ENCODE measurements at places on chromosomes 4 and X.

GRCh38 chr4:71006203-71006907 is 12.9 kb downstream of the DCK start:
- DNase-seq = no peak

DNA sequence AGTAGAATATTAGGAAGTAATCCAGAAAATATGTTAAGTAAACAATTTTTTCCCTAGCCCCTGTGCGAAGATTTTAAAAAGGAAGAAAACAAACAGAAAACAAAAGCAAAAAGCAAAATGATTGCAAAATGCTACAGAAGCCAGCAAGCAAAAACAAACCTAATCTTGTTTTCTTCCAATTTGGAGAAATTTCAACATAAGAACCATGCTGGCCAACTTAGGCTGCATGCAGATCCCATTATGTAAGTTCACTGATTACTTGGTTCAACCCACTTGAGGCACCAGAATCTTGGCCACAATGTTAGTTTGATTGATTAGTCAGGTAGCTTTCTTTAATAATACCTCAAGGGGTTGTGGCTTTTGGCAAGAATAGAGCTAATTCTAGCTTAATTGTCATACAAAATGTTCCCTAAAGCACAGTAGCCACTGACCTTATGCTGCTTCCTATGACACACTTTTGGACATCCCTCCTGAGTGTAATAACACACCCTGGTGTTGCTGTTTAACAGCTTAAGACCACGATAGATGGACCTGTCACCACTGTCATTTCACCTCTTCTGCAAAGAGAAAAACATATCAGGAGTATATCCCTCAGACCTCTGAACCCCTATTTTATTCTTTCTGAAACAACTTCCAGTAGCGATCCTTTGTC is 2342.1 kb downstream of the PCDH7 start:
- no peak for DNase-seq

DNA sequence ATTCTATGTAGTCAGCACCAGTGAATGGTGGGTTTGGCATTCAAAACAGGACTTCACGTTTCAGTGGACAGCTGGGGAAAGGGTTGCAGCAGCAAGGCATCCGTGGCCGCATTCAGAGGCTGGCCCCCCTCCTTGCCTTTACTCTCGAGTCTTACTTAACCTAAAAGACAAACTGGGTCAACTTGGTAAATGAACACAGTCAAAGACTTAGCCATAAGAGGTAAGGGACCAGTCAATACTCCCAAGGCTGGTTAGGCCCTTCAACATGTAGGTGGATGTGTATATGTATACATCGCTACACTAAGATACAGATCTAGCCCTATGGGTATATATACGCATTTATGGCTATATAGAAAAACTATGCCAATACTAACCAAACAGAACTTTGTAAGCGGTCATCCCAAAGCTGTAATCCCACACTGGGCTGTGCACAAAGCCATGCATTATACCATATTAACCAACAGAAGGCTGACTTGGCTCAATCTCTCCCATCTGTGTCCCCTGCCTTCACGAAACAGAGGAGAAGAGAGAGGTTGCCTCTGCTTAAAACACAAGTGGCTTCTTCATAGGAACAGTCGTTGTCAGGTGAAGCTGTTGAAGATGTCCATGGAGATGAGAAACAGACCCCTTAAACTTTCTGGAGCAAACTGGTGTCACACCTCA is 61.9 kb downstream of the TSC22D3 start:
- DNase-seq = no peak

DNA sequence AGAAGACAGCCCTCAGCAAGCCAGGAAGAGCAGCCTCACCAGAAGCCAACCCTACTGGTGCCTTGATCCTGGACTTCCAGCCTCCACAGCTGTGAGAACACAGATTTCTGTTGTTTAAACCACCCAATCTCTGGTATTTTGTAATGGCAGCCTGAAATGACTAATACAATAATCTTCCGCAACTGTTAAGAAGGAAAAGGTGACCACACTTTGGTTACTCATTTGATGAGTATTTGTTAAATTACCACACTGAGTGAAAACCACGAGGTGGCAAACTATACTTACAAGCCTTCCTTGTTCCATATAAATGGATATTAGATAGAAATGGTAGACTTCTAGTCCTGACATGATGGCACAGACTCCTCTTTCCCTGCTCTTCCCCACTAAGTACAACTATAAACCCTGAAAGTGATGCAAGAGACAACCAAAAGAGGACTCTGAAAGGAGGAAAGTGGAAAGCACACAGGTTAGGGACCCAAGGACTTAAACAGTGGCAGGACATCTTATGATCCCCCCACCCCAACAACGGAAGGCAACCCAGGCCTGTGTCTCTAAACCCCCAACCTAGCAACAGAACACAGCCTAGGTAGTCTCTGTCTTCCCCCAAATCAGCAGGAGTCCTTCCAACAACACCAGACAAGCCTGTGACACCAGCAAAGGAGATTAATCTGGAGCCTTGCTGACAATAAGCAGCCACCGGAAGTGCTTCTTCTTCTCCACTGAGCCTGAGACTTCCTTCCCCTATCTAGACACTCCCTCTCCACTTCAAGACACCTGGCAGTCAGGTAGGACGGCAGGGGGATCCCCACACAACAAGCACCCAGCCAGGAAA is 12.3 kb downstream of the ZNF182 start:
- no peak for DNase-seq

- DNase-seq = no peak
Observed at GRCh38 chrX:48721916-48722315, 25.4 kb downstream of the SUV39H1 start.

DNA sequence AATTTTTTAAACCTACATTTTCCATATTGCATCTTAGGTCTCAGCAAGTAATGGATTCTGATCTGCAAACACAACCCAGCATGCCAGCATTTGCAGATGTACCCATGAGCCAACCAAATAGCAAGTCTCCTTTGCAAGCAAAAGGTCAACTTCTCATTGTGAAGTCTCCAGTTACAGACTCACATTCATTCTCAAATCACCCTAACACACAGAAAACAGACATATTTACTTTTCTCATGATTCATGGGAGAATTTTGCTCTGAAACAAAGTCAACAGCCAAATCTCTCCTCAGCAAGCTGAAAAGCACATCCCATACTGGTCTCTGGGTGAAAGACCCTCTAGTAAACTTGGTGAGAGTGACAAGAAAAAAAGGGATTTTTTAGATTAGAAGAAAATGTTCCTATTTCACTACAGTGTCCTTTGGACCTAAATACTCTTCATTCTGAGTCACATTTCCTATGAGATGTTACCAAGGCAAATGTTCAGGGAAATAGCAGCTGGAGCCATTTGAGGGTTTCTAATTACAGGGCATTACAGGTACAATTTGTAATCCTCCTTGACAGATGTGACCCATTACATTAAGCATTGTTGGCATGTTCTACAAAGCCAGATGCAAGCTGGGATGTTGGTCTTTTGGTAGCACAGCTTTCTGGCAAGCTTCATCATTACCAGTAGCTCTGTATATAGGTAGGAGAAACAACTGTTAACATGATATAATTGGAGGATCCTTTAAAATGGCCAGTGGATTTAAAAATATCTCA is 383.3 kb downstream of the SMARCA1 start:
- no peak for DNase-seq

DNA sequence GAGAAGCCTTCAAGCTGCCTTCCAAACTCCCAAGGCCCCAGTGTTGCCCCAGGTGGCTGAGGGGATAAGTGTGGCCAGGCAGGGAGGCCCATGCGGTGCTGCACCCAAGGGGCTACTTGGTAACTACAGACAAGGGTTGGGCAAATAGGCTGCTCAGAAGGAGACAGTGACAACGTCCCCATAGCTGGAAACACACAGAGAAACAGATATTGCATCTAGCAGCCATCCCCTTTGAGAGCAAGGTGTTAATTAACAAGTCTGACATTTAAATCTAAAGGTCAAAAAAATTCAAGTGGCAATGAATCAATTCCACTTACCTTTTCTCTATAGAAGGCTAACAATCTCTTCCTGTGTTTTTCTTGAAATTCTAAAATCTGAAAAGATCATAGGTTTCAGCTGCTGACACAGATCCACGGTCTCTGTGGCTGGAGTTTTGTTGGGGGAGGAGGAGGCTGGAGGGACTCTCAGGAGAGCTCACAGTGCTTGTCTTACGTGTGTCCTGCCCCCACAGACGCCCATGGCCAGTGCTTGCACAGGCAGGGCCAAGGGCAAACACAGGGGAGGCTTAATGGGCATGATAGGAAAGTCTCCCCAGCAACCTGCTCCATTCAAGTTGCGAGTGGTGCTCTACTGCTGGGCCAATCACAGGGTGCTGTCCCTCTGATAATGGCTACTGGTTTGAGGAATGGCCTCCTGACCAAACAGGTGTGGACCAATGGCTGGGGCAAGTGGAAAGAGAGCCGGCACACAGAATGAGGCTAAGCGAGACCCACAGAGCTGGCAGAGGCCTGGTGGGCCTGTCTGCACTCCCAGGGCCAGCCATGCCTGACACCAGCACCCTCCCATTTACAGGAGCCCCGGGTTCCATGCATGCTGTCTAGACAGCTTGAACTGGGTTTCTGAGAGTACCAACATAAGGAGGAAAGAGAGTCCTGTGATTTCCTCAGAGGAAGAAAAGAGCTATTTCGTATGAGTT is 22.6 kb downstream of the RNF212 start:
- DNase-seq = no peak

GRCh38 chrX:11555759-11556158 is 110.0 kb downstream of the ARHGAP6 start:
- no peak for DNase-seq

GRCh38 chr4:156765277-156765676 is 206.3 kb downstream of the PDGFC start:
- no peak for DNase-seq

DNA sequence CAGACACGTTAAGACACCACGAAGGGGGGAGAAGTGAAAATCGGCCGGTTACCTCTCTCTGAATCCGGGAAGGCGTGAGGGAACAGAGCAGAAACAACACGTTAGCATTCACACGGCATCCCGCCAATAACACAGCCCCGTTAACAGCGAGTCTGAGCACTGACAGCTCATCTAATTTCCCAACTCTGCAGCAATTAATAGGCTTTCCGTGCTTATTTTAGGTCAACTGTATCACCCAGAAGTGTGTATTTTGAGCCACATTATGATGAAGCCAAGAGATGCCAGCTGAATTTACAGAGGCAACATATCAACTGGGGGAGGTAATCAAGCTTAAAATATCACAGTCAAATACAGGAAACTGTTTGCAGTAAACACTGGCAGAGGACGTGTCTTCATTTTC is 92.6 kb downstream of the NSUN7 start:
- DNase-seq = no peak

GRCh38 chrX:39830414-39830813 is 267.3 kb downstream of the BCOR start:
- DNase-seq = no peak

- no peak for DNase-seq
Observed at GRCh38 chr4:96390404-96390803, 550.5 kb downstream of the PDHA2 start.

GRCh38 chr4:14345356-14345775 is 656.9 kb upstream of the CPEB2 start:
- DNase-seq = no peak

DNA sequence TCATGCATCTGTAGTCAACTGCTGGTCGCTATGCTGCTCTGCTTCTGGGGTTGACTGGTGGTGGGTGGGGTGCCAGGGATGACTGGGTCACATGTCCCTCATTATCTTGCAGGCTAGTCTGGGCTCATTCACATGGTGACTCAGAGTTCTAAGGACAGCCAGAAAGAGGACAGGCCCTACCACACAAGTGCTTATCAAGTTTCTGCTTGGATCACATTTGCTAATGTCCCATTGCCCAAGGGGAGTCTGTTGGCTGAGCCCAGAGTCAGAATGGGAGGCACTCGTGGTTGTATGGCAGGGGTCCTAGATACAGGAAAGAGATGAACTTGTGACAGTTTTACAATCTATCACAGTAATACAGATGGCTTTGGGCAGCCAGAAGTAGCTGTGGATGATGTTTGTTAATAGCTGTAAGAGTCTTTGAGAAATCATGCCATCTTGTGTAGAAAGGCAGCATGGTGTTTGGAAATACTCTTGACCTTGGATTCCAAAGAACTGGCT is 221.3 kb downstream of the GPAT3 start:
- no peak for DNase-seq

DNA sequence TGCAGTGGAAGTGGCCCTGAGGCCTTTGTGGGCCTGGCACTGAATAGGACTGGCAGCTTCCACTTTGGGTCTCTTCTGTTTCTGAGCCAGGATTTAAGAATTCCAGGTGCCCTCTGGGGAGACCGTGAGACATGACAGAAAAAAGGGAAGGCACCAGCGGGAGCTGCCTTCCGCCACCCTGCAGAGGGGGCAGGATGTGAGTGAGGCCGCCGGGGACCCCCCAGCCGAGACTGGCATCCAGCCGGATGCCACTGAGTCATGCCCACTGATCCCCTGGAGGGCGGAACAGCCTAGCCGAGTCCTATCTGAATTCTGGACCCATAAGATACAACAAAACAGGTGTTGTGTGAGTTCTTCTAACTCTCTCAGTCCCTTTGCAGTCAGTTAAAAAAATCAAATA is 41.3 kb downstream of the C4orf50 start:
- DNase-seq = no peak

- DNase-seq = no peak
Observed at GRCh38 chr4:19844446-19844845, 407.3 kb upstream of the SLIT2 start.

DNA sequence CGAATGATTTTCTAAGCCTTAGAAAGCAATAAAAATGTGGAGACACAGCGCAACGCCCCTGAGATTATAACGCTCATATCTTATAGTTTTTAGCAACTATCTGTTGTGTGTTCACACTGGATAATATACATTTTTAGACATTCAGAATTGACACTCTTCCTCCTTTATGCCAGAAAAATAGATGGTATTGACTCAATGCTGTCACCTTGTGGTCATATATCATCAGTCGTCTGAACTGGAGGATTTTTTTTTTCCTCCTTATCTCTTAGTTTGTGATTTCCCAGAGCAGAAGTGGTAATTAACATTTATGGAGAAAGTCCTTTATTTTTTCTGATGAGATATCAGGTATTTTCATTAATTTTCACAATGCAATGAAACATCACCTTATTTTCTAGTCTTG is 759.6 kb downstream of the RAB28 start:
- DNase-seq = no peak

DNA sequence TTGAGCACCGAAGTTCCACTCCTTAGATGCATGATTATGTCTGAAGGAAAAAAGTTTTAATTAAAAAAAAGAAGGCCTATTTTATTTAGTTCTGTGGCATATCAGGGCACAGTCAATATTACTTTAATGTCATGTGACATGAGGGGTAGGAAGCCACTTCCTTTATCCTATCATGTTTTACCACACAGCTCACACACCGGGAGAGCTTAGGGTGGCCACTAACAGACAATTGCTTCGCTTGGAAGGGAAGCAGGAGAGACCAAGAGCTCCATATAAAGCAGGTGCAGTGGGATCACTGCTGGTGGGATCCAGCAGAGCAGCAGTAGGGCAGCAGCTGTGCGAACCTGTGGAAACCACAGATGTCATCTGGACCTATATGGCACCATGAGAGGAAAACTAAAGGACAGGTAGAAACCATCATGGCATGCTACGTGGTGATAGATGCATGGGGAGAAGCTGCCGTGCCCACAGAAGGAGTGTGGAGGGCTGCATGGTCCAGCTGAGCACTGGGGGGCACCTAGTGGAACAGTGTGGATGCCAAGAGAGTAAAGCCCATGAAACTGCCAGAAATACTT is 52.0 kb downstream of the DTHD1 start:
- no peak for DNase-seq

GRCh38 chr4:183830438-183830985 is 74.6 kb upstream of the STOX2 start:
- no peak for DNase-seq

- DNase-seq = no peak
Observed at GRCh38 chr4:83625821-83626220, 89.9 kb downstream of the GPAT3 start.

GRCh38 chrX:102930990-102931756 is 5.9 kb upstream of the RAB40AL start:
- DNase-seq = no peak

All from stimulated activated CD8-positive, alpha-beta memory T cell treated with anti-CD3 and anti-CD28 coated beads, Interleukin-4, amount 100 ng/mL, for 1 hour (primary cell).